ENCODE measurements at places on chromosomes 11 and 22.

- no peak for DNase-seq
Observed at GRCh38 chr11:19907839-19908238, 195.2 kb downstream of the NAV2 start.

- no peak for DNase-seq
Observed at GRCh38 chr11:64415286-64415685, 56.3 kb downstream of the RPS6KA4 start.

DNA sequence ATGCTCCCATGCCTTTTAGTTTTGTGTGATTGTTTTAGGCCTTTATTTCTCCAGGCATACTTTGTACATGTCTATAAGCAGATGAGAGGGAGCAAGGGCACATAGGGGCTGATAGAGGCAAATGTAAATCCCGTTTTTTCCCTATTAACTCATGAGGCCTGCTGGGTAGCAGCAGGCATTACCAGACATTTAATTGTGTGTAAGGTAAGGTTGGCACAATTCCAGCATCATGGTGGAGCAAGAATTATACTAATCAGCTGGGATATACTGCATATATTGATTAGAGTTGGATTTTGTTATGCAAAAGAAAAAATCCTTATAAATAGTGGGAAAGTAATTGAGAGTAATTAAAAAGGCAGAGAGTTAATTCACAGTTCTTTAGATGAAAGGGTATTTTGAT is 12.2 kb downstream of the FAT3 start:
- DNase-seq: no peak

DNA sequence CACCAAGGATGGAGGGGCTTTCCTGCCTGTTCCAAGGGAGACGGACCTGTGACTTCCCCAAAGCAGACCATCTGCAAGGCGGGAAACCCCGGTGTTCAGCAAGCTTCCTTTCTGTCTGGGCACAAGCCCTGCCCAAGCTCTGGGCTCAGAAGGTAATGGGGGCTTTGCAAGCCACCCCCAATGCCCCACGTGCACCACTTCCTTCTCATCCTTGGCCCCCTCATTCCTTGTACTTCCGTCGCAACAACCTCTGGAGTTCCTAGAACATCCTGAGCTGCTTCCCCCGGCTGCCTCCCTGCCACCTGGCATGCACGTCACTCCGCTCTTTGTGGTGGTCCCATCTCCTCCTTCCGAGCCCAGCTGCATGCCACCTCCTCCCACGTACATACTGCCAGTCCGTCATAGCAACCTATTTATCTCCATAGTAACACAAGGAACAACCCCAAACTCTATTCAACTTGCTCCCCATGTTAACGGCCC is 3.9 kb downstream of the MYEOV start:
- no peak for DNase-seq

- no peak for DNase-seq
Observed at GRCh38 chr11:745428-745827, 1.8 kb upstream of the TALDO1 start.

DNA sequence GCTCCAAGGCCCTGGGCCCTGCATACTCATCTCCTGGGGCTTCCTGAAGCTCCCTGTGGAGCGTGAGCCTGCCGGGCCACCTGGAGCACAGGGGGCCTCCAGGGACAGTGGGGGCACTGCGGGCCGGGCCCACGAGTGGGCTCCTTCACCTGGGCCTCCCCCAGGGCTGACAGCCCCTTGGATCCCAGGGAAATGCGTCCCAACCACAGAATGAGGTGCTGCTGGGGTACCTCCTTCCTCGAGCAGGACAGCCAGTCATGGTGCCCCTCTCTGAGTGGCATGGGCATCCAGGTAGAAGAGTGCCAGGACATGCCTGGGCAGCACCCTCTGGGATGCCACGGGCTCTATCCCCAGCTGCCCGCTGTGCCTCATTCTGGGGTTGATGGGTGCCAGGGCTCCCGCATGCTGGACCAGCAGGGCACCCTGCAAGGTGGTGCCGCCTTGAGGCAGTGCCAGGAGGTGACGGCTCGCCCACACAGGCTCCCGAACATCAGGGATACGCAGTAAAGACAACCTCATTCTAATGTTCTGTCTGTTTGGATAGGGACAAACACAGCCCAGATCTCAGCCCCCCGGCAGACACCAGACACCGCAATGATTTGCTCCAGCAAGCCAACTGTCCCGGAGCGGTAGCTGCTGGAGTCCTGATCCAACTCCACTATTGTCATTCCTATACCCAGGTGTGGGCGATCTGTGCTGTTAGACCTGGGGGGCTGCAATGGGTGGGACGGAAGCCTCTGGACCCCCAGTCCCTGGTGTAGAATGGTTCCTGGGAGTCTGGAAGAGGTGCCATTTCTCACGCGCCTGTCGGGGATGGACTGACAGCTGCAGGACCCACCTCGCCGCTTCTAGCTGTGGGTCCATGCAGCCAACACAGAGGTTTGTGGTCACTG is 25.8 kb downstream of the KRTAP5-5 start:
- DNase-seq: no peak

DNA sequence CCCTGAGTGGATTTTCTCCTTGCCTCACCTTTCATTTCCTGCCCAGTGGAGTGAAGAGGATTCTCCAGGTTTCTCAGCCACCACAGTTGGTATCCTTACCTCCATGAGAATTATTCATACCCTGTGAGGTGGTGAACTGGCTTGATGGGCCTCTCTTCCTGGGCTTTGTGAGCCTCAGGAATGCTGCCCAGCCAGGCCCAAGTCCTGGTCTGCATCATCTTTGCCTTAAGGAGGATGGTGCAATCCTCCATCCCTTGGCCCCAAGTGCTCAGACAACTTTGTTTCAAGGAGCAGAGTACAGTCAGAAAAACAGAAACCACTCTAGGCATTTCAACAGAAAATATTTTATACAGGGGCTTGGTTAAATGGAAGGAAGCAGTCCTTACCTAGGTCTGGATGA is 114.2 kb upstream of the CADM1 start:
- DNase-seq: no peak

GRCh38 chr11:29634744-29635143 is 382.1 kb downstream of the KCNA4 start:
- DNase-seq: no peak

GRCh38 chr11:28708075-28708474 is 599.9 kb downstream of the METTL15 start:
- DNase-seq: no peak

- DNase-seq: no peak
Observed at GRCh38 chr11:2825889-2826678, 59.5 kb downstream of the CDKN1C start.

DNA sequence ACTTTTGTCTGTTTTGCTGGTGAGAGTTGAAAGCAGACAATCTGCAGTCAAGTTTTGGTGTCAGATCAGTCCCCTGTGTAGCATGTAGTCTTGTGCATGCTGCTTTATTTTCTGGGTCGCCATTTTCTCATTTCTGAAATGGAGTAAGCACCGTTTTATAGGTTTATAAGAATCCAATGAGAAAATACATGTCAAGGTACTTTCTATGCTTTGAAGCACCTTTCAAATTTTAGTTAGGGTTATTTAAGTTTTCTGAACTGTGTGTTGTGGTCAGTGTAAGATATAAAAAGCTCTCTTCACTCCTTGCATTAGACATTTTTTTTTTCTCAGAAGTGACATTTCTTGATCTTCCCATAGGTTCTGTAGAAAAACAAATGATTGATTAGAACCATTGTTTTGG is 283.2 kb downstream of the ETS1 start:
- no peak for DNase-seq

DNA sequence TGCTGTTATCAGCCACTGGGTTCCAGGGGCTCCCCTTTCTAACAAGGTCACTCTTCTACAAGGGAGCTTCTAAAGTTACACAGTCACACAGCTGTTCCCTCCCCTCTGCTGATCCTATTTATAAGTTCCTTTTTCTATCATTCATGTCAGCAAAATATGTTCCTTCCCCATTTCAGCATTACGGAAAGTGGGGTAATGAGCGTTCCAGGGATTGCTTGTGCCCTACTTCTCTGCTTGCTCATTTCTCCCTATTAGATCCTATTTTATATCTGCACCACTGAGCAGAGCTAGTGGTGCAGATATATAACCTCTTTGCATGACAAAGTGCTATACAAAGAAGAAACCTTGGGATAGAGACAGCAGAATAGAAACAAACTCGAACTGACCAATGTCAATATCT is 22.7 kb upstream of the PLEKHB1 start:
- no peak for DNase-seq

- DNase-seq: no peak
Observed at GRCh38 chr11:8372641-8373381, 109.1 kb upstream of the LMO1 start.

GRCh38 chr11:61893981-61894380 is 2.6 kb upstream of the FADS3 start:
- DNase-seq: no peak

DNA sequence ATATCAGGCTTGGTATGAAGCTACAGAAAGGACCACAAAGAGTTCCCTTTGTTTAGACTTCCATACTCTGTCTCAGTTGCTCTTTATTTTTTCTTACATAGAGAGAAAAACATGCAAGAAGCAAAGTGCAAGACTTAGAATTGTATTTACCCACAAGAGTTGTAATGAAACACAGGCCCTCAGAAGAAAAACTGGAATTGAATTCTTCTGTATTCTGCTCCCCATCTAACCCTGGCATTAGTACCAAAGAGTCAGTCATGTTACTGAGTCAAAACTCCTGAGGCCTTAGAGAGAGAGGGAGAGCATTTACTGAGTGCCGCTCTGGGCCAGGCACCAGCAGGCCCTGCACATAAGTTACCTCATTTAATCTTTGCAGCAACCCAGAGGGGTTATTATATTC is 43.9 kb upstream of the DLAT start:
- DNase-seq: no peak

DNA sequence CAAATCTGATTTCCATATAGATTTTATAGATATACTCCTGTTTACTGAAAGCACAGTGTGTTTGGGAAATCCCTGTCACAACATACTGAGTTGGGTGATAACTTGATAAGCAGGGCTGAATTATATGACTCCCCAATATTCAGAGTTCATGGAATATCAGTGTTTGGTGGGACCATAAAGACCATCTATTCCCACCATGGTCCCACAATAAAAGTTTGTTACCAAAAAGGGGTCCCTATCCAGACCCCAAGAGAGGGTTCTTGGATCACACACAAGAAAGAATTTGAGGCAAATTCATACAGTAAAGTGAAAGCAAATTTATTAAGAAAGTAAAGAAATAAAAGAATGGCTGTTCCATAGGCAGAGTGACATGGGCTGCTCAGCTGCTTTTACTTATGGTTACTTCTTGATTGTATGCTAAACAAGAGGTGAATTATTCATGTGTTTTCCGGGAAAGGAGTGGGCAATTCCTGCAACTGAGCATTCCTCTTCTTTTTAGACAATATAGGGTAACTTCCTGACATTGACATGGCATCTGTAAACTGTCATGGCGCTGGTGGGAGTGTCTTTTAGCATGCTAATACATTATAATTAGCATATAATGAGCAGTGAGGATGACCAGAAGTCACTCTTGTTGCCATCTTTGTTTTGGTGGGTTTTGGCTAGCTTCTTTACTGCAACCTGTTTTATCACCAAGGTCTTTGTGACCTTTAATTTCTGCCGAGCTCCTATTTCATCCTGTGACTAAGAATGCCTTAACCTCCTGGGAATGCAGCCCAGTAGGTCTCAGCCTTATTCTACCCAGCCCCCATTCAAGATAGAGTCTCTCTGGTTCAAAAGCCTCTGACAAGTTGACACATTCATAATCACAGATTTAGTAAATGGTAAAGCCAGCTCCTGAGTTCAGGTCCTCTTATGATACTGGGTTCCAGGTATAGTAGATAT is 240.6 kb upstream of the PDGFD start:
- no peak for DNase-seq

GRCh38 chr11:12285811-12286222 is 91.6 kb upstream of the PARVA start:
- no peak for DNase-seq

GRCh38 chr11:44791316-44791925 is 64.7 kb downstream of the TSPAN18 start:
- no peak for DNase-seq

DNA sequence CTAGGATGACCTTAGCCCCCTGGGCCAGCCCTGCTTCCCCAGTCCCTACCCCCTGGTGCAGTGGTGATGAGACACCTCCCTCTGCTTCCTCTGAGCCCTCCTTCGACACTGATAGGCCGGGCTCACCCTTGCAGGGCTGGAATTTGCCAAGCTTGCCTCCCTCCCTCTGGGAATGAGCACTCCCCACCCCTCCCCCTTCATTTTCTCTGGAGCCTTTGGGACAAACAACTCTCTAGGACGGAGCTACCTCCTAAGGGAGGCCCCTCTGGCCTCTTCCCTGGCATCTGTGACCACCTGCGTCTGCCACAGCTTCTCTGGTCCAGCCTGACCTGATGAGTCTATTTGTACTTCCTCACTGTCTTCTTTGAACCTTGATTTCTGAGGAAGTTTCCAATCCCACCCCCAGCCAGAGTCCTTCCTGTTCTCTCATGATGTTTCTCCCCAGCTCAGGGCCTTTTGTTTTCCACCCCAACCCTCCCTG is 53.3 kb upstream of the ADA2 start:
- no peak for DNase-seq

DNA sequence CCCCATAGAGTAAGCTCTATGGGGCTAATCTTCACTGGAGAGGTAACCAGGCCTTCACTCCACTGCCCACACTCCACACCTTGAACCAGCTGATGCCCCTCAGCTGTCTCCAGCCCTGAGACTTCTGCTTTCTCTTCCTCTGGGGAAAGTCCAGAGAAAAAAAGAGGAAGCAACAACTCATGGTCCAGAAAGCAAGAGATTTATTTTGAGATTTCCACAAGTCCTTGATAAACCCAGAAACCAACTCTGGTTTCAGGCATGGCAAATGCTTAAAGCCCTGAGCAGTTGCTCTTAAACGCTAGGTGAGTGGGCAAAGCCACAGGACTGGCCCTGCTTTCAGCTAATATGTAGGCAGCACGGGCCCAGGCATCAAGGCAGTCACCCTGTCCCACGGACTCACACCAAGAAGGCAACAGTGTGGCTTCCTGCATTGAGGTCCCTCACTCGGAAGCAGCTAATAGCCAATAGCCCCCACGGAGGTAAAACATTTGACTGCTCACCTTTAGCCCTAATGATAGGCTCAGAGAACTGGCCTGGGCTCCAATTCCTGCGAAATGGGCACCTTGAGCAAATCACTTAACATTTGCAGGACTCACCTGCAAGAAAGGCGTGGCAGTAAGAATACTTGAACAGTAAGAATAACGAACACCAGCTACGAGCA is 4.3 kb downstream of the CYB561A3 start:
- DNase-seq: no peak

GRCh38 chr11:26958702-26959049 is 35.2 kb upstream of the FIBIN start:
- no peak for DNase-seq

DNA sequence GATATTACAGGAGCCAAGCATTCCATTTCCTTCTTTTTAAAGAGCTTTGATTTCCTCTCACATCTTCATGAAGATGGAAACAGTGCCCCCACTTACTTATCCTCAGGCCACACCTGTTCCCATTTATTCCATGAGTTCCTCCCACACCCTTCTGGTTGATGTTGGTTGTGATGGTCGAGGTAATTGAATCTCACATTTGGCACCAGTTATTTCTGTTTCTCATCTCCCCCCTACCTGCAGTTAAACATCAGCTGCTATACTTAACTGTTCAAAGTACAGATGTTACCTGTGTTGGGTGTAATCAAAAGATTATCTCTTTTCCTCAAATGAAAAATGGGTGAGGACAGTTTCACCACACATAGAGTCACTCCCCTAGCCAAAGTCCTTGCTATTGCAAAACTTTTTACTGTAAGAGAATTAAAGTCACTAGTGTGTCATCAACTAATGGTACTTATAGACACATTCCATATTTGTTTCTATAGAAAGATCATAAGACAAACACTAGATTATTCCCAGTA is 1.9 kb downstream of the TMEM45B start:
- no peak for DNase-seq

- DNase-seq: no peak
Observed at GRCh38 chr11:86230921-86231434, 13.6 kb upstream of the EED start.

- no peak for DNase-seq
Observed at GRCh38 chr11:118914987-118915386, 10.7 kb downstream of the BCL9L start.
